ENCODE measurements at places on chromosomes 13 and 19.

DNA sequence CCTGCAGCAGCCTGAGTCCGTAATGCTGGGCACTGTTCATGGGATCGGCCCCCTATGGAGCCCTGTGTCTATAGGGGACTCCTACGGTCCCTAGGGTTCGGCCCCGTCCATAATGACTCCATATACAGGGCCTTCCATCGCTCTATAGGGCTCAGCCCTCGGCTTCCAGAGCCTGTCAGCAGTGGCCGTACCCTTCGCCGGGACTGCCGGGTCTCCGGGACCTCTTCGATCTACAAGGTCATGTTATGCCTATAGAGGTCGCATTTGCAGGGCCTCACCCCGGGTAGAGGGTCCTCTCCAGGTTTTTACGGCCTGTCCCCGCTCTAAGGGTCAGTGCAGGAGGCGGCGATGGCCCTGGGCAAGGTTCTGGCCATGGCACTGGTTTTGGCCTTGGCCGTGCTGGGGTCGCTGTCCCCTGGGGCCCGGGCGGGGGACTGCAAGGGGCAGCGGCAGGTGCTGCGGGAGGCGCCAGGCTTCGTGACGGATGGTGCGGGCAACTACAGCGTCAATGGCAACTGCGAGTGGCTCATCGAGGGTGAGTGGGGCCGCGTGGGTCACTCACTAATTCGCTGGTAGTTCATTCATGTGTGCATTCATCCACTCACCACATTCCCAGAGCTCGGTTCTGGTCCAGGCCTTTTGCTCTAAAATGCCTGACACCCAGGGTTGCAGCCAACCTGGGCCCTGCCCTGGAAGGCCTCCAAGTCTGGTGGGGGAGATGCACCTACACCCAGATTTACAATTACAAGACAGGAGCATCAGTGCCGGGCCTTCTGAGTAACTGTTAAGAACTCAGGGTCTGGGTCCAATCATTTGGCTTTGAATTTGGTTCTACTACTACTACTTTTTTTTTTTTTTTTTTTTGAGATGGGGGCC, 699 bp downstream of the MEGF8 start:
- DNase-seq = no peak

DNA sequence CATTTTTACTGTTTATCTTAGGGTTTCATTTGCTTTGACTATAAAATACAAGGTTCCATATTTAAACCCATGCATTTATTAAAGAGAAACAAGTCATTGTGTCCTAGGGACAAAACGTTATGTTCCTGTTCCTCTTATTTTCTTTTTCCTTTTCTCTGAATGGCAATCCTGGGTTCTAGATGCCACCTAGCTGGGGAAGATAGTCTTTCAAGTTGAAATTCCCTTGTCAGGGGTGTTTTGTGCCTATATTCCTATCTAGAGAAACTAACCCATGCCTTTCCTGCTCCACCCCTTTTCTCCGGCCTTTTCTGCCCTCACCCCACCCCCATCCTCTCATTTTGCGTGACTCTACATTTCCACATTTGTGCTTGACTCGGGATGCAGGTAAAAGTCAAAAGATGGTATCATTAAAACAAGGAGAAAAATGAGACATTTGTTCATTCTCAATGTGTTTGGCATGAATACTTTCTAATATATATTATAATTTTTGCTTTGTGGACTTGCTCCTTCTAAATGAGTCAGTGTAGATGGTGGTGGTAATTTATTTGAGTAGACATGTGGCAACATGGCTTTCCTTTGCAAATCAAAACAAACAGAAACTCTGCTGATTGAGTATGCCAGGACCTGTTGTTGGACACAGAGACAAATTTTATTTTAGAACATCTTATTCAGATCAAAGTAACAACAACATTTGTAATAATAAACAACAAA, 26.8 kb upstream of the STARD13 start:
- DNase-seq = no peak

DNA sequence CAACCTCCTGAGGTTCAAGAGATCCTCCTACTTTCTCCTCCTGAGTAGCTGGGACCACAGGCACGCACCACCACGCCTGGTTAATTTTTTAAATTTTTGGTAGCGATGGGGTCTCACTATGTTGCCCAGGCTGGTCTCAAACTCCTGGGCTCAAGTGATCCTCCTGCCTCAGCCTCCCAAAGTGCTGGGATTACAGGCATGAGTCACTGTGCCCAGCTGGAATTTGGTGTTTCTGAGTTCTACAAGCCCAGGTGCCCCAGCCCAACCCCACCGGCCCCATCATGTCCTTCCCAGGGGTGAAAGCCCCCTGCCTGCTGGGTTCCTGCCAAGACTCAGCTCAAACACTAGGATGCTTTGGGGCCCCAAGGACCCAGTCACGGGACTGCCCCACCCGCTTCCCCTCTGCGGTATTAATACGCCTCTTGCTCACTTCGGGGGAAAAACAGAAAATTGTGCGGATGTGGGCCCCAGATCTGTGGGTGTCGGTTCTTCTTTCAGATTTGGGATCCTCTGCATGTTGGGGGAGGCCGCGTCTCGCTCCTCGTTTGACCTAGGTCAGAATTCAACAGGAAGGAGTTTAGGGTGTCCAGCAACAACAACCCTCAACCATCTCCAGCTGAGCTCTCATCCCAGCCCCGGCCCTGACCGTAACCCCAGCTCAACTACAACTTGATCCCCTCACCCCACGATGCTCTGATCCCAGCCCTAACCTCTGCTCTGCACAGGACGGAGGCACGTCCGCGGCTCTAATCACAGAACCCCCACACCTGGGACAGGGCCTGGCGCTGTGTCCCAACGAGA, 3.7 kb upstream of the FCER2 start:
- no peak for DNase-seq

- peak; percentile 71 for DNase-seq
Measured at GRCh38 chr19:46009530-46010510, 13.0 kb downstream of the PGLYRP1 start.

- DNase-seq = no peak
Measured at GRCh38 chr13:75877071-75877470, 240.9 kb downstream of the LMO7 start.

- peak; percentile 2 for DNase-seq
Measured at GRCh38 chr13:55361141-55361540, 1779.6 kb upstream of the PRR20A start.

DNA sequence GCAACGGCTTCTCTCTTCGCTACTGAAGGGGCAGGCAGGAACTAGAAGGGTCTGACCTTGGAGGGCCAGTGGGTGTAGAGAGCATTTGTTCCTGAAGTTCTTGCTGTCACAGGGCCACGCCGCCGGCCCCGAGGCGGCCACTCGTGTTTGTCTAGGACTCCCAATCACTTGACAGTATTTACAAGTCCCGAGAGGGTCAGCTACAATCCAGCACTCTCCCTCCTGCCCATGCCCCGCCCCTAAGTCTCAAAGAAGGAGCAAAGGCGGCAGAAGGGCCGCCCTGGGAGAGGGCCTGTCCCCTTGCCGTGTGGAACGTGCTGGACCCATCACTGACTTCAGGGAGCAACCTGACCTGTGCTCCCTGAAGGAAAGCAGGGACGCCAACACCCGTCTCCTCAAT, 118.5 kb downstream of the STK24 start:
- DNase-seq = no peak

- no peak for DNase-seq
Measured at GRCh38 chr19:42657556-42657955, 62.8 kb upstream of the CEACAM8 start.

- DNase-seq = no peak
Measured at GRCh38 chr19:30070198-30070967, 128.3 kb downstream of the URI1 start.

All from PC-3 (cell line).